ENCODE measurements at places on chromosomes 16 and 17. TPM values are rescaled to one million over a fixed set of nuclear protein-coding genes. Genes with fewer than 3 reads are reported as not detected.

TUFM gene
- 198 TPM for total RNA-seq

CDRT4 gene
- 8.9 TPM for total RNA-seq

TTYH2 gene
- total RNA-seq, result 21.0 TPM

MAPT gene
- total RNA-seq, result 2.7 TPM

ERN1 gene
- total RNA-seq, result 17.9 TPM

POLR2C gene
- total RNA-seq, result 114 TPM

TMEM256 gene
- 82.4 TPM for total RNA-seq

DCAKD gene
- 56.2 TPM for total RNA-seq

PPM1E gene
- total RNA-seq, result not detected

ABCC12 gene
- not detected for total RNA-seq

RNF222 gene
- total RNA-seq, result not detected

CA4 gene
- not detected for total RNA-seq

ABCA8 gene
- total RNA-seq, result 0.22 TPM
